ENCODE measurements at places on chromosomes 4 and X.

- DNase-seq = no peak
Observed at GRCh38 chrX:39338583-39338982, 537.3 kb downstream of the MID1IP1 start.

DNA sequence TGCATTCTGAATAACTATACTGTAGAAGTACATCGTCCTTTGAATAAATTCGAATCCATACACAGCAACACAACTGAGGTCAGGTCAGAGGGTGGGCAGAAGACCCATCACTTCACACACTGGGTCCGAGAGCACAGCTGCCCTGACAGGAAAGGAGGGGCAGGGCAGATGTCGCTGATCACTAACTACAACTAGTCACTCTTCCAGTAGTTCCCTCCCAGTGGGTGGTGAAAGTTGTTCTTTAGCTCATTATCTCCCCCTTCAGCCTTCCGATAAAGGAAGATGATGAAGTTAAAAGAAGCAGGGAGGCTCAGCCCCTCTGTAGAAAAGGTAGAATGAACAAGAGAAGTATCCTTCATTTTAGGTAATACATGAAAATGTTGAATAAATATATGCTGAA lies 278.9 kb downstream of the INPP4B start:
- DNase-seq = no peak

DNA sequence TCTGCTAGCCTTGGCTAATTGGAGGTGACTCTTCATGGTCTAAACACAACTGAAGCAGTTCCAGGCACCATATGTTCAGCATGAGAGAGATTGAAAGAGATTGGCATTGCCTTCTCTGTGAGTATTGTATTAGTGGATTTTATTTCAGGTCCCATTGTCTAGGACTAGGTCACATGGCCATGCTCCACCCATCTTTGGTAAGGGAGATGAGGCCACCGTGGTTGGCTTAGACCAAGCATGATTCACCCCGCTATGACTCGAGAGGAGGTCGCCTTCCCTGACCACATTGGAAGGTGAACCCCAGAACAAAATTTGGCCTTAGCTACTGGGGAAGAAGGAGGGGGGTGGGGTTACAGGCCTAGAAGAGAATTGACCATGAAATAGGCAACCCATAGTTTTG lies 109.9 kb upstream of the BCOR start:
- no peak for DNase-seq

- no peak for DNase-seq
Observed at GRCh38 chr4:20192736-20193135, 59.0 kb upstream of the SLIT2 start.

GRCh38 chrX:22969411-22969810 lies 30.3 kb upstream of the DDX53 start:
- peak; percentile 59 for DNase-seq

DNA sequence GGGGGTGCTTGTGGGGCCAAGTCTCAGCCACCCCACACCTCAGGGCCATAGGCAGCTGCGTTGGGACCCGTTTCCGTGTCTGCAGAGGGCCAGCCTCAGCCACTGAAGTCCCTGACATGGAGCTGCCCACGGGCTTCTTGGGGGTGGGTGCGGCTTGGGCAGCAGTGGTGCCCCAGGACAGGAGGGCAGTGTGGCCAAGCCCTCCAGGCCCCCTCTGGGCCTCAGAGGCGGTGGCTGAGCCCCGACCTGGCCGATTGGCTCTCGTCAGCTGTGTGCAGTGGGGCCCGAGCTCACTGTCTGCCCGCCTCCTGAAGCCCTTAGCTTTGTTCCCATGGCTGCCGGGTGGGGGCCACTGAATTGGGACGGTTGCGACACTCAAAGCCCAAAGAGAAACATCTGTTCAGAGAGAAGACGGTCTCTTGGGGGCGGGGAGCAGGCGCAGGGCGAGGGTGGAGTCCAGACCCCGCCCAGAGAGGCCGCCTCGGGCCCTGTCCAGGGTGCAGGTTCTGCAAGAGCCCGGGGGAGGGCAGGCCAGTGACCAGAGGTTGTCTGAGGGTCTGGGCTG lies 9.1 kb downstream of the FGFR3 start:
- DNase-seq = no peak

GRCh38 chr4:138749303-138749702 lies 266.3 kb upstream of the NOCT start:
- DNase-seq = peak; percentile 74

DNA sequence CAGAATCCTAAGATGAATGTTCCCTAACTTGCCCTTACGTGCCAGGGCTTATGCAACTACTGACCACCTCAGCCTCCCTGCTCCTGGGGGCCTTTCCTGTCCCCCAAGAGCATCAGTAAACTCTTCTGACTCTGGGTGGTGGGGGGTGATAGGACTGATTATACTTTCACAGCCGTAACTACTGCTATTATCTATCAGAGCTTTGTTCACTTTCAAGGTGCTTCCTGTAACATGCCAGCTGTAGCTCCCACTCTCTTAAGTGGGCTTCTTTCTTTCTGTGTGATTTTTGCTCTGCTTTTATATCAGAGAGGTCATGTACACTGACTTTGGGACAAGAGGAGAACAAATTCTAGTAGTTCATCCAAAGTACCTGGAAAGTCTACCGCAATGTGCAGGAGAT lies 25.3 kb downstream of the SPINK2 start:
- DNase-seq = no peak

DNA sequence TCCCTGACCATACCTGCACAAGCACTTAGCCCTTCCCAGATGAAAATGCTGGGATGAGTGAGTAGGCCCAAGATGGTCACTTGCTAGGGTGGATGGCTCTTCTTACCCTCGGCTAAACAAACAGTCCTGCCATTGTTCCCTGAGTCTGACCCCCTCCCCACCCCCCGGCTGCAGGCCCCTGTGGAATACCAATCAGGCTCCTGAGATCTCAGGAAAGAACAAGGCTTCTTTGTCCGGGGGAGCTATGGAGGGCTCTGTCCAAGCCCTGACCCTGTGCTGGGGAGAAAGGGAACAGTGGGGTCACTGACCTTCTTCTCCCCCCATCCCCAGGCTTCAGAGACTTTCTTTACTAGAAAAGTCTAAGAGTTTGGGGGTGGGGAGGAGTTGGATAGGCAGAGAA lies 6.0 kb downstream of the PLP1 start:
- no peak for DNase-seq

- peak; percentile 6 for DNase-seq
Observed at GRCh38 chrX:15985937-15986336, 131.3 kb upstream of the AP1S2 start.

GRCh38 chr4:121377076-121377475 lies 3.7 kb downstream of the QRFPR start:
- DNase-seq = no peak

All from amniotic epithelial cell (primary cell).